Activated naive CD8-positive, alpha-beta T cell treated with anti-CD3 and anti-CD28 coated beads, Interleukin-2, amount 10 ng/mL, durations not matched to agents 7 days and 5 days (primary cell): ENCODE measurements at places on chromosomes 5 and 9. TPM values are rescaled to one million over a fixed set of nuclear protein-coding genes. Genes with fewer than 3 reads are reported as not detected.

SLC6A3 gene
- not detected for total RNA-seq

SPATA31C1 gene
- total RNA-seq, result not detected

- no peaks in the 10 kb centered on the region for H3K4me1 ChIP-seq
- no peaks in the 10 kb centered on the region for H3K27me3 ChIP-seq
- no peak for DNase-seq
- no peaks in the 10 kb centered on the region for H3K36me3 ChIP-seq
- no peak overlapping the region for H3K4me3 ChIP-seq
- no peak overlapping the region for H3K27ac ChIP-seq
Observed at GRCh38 chr9:127642082-127642740, 30.1 kb downstream of the STXBP1 start.

CCL21 gene
- total RNA-seq, result not detected

DNA sequence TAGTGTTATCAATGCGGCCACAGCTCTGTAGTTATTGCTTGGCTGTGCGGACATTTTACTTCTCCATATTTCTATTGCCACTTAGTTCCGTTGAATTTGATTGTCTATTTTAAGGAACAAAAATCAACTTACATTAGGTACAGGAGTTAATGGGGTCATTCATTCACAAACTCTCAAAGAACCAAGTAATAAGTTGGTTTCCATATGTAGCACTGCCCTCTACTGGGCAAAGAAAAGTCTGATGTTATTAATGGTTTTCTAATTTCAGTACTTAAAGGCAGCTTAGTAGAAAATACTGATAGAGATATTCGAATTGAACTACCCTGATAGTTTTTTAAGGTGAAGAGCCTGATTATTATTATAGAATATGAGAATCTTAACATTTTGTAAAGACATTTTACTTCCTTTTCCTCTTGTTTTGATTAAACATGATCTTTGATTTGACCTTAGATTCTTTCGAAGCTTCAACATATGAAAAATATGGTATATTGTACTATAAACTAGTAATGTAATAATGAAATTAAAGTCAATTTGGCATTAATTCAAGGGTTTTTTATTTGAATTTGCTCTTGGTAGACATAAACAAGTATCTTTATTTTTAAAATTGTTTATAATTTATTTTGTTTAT, 119.5 kb upstream of the CTNND2 start:
- no peak for DNase-seq
- no peak overlapping the region for H3K4me3 ChIP-seq
- H3K27ac ChIP-seq, result no peak overlapping the region
- no peaks in the 10 kb centered on the region for H3K4me1 ChIP-seq
- no peaks in the 10 kb centered on the region for H3K36me3 ChIP-seq

DNA sequence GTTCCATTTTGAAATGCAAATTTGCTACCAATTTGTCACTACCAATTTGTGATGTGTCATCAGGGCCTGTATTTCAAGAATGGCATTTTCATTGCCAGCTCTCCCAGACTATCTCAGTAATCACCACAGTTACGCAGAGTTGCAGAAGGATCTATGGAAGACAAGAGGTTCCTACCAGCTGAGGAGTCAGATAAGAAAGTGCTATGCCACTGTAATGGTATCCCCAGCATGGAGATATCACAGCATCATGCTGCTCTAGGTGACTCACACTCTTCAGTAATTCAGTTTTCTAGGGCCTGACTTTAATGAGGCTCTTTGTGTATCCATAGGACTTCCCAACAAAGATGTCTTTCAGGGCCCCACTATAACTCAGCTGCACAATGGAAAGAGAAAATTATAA, 490.3 kb downstream of the ARHGEF28 start:
- DNase-seq, result no peak
- no peak overlapping the region for H3K27ac ChIP-seq
- H3K4me3 ChIP-seq, result no peak overlapping the region
- no peaks in the 10 kb centered on the region for H3K4me1 ChIP-seq
- H3K27me3 ChIP-seq, result peaks cover 8% of the 10 kb centered on the region

GRCh38 chr5:170057311-170057710, 48.4 kb upstream of the FOXI1 start:
- no peaks in the 10 kb centered on the region for H3K27me3 ChIP-seq
- H3K27ac ChIP-seq, result no peak overlapping the region
- no peak overlapping the region for H3K4me3 ChIP-seq
- no peak for DNase-seq
- peaks cover 81% of the 10 kb centered on the region for H3K36me3 ChIP-seq
- H3K4me1 ChIP-seq, result peaks cover 1% of the 10 kb centered on the region

AJM1 gene
- total RNA-seq, result 6.6 TPM

DNA sequence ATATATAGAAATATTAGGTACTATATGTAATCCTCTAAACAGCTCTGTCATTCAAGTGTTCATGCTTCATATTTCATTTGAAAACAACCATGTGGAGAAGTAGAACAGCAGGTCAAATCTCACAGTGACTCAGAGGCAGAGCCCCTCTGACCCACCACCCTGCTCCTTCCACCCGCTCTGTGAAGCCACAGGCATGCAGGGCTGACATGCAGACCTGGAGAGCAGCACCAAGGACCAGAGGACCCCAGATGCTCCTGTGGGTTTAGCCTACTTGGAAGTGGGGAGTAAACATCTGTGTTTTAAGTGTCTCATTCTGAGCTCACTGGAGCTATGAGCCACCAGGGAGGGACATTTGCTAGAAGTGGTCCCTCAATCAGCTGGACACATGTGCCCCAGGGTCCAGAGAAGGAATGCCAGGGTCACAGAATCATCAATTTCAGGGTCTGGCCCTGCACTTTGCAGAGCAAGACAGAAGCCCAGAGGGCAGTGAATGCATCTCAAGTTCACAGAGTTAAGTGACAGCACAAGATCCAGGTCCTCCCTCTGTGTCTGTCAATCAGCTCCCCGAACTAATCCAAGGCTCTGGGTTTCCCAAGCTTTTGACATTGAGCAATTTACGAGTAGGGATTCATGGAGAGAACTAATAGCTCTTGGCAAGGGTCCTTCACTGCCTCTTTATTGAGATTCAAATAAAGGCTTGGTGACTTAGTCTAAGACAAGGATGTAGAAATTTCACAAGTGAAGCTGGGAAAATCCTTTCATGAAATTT, 441.1 kb downstream of the SEMA5A start:
- H3K27ac ChIP-seq, result no peak overlapping the region
- DNase-seq, result no peak
- no peak overlapping the region for H3K4me3 ChIP-seq
- H3K4me1 ChIP-seq, result no peaks in the 10 kb centered on the region

- peaks cover 15% of the 10 kb centered on the region for H3K4me1 ChIP-seq
- H3K27ac ChIP-seq, result no peak overlapping the region
- DNase-seq, result no peak
- H3K36me3 ChIP-seq, result peaks cover 3% of the 10 kb centered on the region
Observed at GRCh38 chr5:142857405-142857804, 87.2 kb downstream of the ARHGAP26 start.

GRCh38 chr9:113578882-113579282, 115.4 kb downstream of the RGS3 start:
- no peaks in the 10 kb centered on the region for H3K27me3 ChIP-seq
- peaks cover 69% of the 10 kb centered on the region for H3K4me1 ChIP-seq
- peak; percentile 86 for DNase-seq
- peaks cover 11% of the 10 kb centered on the region for H3K36me3 ChIP-seq
- H3K4me3 ChIP-seq, result peak overlapping the region; percentile 86

- no peaks in the 10 kb centered on the region for H3K36me3 ChIP-seq
- DNase-seq, result no peak
- peaks cover 15% of the 10 kb centered on the region for H3K4me1 ChIP-seq
- no peak overlapping the region for H3K4me3 ChIP-seq
Observed at GRCh38 chr5:37668524-37669047, 171.3 kb downstream of the GDNF start.

- no peak overlapping the region for H3K4me3 ChIP-seq
- no peak for DNase-seq
- no peak overlapping the region for H3K27ac ChIP-seq
- H3K36me3 ChIP-seq, result no peaks in the 10 kb centered on the region
- no peaks in the 10 kb centered on the region for H3K4me1 ChIP-seq
- H3K27me3 ChIP-seq, result no peaks in the 10 kb centered on the region
Observed at GRCh38 chr5:120236360-120236759, 227.7 kb upstream of the PRR16 start.
